ENCODE measurements at places on chromosomes 7 and 10.

GRCh38 chr7:100484673-100485045, 932 bp downstream of the NYAP1 start:
- DNase-seq = no peak

GRCh38 chr10:102545997-102546396, 42.2 kb downstream of the SUFU start:
- no peak for DNase-seq

- DNase-seq = no peak
Measured at GRCh38 chr7:99694912-99695304, 15.1 kb upstream of the CYP3A5 start.

- DNase-seq = no peak
Measured at GRCh38 chr10:78301481-78301880, 267.8 kb downstream of the RPS24 start.

- DNase-seq = no peak
Measured at GRCh38 chr10:129758207-129759021, 205.7 kb downstream of the EBF3 start.

GRCh38 chr10:113695691-113696090, 16.0 kb downstream of the CASP7 start:
- no peak for DNase-seq

DNA sequence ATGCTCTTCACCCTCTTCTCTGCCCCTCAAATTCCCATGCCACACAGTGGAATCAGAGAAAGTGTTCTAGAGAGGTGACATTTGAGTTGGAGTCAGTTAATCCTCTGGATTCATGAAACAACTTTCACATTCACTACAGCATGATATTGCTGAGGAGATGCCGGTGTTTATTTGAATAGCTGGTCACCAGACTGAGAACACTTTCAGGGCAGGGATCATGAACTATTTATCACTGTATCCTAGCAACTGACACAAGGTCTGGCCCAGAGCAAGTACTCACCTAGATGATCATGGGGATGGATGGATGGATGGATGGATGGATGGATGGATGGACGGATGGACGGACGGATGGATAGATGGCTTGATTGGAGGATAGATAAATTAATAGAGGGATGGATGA, 116.7 kb upstream of the ZMIZ1 start:
- no peak for DNase-seq
